ENCODE measurements at places on chromosomes 2 and 18.

DNA sequence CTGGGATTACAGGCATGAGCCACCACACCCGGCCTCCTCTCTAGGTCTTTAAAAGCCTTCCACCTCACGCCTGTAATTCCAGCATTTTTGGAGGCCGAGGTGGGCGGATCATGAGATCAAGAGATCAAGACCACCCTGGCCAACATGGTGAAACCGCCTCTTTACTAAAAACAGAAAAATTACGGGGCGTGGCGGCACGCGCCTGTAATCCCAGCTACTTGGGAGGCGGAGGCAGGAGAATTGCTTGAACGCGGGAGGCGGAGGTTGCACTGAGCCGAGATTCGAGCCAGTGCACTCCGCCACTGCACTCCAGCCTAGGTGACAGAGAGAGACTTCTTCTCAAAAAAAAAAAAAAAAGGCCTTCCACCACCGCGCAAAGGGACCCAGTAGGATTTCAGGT lies 1.3 kb upstream of the FAM117B start:
- DNase-seq, result no peak

- DNase-seq, result no peak
Observed at GRCh38 chr2:216328347-216328746, 43.9 kb downstream of the MARCHF4 start.

DNA sequence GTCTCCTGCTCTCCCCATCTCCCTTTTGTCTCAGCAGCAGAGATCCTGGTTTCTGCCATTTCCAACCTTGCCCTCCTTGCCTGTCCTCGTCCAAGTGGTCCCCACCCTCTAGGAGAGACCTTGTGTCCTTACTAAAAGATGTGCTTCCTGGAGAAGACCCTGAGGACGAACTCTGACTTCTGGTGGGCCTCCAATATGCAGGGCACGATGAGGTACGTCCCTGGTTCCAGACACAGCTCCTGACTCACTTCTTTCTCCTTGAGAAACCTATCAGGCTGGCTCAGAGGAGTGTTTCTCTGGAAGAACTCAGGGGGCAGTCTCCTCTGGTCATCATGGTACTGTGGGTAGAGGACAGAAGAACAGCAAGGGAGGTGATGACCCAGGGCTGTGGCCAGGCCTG lies 28.2 kb downstream of the CAPN14 start:
- DNase-seq, result no peak

- no peak for DNase-seq
Observed at GRCh38 chr2:197158591-197159550, 151.7 kb downstream of the ANKRD44 start.

GRCh38 chr18:79877163-79878091 lies 74.0 kb downstream of the SLC66A2 start:
- no peak for DNase-seq

DNA sequence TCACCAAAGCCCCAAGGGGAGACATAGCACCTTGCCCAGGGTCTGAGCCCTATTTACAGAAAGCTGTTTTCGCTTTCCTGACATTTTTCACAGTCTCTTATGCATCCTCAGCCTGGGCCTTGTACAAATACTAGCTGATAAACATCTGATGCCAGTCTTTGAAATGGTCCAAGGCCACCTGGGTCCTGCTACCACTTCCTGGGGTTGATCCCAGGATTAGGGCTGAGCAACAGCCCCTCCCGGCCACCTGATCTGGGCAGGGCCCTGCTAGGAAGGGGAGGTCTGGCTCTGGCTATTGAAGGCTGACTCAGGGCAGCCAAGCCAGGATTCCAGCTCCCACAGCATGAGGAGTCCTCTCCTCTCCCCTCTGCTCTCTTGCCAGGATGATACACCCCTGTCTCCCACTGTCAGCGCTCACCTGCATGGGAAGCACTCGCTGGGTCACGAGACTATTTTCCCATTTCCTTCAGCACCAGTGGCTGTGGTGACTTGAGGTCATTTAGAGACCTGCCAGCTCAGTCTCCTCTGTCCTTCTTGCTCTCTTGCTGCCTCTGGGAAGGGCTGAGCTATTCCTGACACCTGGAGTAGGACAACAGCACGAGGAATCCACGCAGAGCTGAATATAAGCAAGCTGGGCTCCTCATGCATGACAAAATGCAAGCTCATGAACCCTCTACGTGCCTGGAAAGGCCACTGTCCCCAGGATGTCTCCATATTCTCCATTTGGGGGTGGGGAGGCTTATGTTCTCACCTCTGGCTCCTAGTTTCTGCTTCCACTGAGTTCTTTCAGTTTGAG lies 53.0 kb upstream of the LGALSL start:
- DNase-seq, result no peak

GRCh38 chr2:190216829-190217228 lies 102.8 kb downstream of the HIBCH start:
- no peak for DNase-seq

GRCh38 chr2:237872178-237872887 lies 12.9 kb downstream of the RAMP1 start:
- no peak for DNase-seq

GRCh38 chr2:128714851-128715312 lies 396.2 kb upstream of the HS6ST1 start:
- no peak for DNase-seq

DNA sequence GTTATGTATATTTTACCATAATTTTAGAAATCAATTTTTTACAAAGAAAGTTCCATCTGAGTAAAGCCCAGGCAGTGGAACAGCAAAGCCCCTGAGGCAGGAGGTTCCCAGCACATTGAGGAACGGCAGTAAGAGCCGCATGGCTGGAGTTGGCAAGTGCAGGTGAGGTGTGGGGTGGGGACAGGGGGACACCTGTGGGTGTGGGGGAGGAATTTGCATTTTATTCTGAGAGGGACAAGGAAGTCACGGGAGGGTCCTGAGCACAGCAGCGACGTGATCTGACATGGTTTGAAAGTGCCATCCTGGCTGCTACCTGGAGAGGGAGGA lies 16.1 kb upstream of the ADI1 start:
- DNase-seq, result no peak

DNA sequence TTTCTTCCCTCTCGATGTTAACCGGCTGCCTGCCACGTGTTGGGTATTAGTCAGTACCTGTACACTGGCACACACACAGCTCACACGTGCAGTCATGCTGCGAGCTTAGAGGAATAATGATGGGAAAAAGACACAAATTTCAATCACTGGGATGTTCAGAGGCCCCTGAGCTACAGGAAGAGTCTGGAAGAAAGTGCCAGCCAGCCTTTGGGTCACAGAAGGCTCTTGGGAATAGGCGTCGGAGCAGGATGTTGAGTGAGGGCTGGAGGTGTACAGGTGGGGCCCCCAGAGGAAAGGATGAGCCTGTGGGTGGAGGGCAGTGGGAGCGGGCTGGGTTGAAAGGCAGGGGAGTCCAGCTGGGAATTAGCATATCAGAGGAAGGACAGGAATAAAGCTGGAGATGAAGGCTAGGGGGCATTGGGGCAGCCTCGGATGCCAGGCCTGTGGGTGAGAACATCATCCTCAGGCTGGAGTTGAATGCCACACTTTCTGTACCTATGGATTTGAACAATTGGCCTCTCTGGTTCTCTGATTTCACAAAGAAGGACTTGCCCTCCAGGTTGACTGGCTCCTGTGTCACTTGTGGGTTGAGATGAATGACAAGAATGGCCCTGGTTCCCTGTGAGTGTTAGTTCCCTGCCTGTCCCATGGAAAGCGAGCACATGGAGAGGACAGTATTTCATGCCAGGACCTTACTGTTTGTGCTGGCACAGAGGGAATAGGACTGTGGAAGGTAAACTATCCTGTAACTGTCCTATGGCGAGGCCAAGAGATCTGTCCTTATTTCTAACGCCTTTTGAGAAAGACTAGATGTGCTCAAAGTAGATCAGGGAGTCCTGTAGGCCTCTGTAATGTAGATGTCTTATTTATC lies 40.6 kb downstream of the GREB1 start:
- DNase-seq, result no peak

DNA sequence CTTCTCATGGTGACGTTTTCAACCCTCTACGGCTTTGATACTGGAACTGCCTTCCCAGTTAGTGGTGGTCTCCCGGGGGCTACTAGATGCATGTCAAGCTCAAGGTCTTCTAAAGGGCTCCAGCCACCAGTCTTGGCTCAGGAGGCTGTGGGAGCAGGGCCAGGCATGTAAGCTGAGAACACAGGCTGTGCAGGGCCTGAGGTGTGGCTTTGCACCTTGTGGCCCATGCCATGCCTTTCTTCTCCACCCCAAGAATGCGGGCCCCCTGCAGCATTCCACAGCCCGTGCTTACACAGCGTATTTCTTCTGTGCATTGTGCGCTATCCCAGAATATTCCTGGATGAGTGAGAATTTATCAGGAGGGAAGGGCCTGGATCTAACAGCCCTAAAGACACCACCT lies 144.9 kb downstream of the SEPTIN10 start:
- DNase-seq, result no peak

DNA sequence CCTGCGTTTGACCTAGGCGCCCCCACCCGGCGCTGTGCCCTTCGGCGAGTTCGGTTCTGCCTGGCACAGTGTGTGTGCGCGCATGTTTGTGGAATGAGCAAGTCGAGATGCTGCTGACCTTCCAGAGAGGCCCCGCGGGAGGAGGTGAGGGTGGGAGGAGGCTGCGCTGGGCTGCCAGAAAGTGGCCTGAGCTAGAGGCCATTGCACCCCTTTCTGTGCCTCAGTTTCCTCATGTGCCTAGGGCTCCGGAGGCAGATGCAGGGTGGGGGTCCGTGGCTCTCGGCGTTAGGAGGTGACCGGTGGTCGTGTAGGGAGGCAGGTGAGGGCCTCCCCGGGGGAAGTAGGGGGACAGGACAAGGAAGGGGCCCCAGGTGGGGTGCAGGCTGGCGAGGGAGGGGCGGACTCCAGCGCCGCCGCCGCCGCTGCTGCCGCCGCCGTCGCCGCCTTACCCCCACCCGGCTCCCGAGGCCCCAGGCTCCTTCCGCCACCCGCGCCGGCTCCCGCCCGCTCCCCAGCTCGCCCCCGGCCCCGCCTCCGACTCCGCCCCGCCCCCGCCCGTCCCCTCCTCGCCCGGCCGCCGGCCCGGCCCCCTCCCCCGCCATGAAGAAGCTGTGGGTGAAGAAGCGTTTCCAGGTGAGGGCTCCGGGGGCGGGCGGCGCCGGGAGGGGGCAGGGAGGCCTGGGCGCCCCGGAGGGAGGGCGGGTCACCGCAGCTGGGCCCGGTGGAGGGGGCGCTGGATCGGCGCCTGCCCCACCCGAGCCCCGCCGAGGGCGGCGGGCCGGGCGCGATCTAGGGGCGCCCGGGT lies 7.0 kb downstream of the SPEG start:
- no peak for DNase-seq

DNA sequence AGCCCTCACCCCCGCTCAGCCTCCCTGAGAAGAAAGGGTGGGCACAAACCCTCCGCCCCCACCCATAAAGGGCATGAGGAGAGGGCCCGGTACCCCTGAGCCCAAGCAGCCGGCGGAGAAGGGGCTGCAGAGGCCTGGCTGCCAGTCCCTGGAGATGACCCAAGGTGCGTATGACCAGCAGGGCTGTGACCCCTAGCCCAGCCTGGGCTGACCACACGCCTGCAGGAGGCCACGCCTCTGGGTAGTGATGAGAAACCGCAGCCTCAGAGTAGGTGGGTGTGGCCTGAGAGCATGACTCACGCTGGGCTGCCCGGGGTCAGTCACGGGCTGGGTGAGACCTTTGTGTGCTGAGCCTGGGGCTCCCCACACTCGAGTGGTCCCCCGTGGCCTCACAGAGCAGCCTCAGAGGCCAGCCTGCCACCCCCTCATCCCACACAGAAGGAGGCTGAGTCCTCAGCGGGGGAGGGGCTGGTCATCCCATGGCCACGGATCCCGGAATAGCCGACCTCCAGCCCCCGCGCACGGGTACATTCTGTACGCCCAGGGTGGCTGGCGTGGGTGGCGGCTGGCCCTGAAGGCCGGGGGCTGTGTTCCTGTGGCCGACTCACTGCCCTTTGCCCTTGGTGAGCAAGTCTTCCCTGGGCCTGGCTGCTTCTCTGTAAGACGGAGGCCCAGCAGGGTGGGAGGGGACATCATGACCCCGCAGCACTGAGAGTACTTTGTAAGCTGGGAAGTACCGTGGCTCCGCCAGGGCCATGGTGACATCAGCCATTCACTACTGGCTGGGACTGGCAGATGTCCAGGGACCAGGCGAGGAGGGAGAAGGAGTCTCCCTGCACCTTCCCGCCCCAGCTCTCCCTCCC lies 110.8 kb upstream of the OTOS start:
- no peak for DNase-seq

- no peak for DNase-seq
Observed at GRCh38 chr18:79642626-79643025, 37.0 kb upstream of the CTDP1 start.

DNA sequence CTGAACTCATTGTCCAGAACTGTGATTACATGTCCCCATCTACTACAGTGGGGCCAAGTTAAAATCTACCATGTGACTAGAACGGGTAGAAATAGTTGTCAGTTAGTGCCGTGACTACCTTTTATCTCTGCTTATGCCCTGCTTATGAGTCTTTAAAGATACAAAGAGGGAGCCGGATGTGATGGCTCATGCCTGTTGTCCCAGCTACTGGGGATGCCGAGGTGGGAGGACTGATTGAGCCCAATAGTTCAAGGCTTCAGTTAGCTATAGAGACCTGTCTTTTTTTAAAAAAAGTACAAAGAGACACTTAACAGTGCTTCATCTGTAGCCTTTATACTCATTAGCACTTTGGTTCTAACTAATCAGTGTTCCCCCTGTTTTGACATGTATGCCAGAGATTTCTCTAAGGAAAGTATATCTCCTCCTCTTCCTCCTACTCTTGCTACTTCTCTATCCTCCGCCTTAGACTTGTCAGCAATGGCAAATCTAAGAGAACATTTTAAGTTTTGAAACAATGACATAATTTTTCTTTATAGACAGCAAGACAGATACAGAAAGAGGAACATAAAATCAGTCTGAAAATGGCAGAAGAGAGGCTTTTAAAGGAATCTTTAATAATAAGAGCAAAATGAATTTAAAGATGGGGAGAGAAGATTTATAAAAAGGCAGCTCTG lies 45.0 kb downstream of the NBEAL1 start:
- DNase-seq, result no peak

GRCh38 chr2:100252811-100253698 lies 69.2 kb downstream of the LONRF2 start:
- DNase-seq, result no peak

DNA sequence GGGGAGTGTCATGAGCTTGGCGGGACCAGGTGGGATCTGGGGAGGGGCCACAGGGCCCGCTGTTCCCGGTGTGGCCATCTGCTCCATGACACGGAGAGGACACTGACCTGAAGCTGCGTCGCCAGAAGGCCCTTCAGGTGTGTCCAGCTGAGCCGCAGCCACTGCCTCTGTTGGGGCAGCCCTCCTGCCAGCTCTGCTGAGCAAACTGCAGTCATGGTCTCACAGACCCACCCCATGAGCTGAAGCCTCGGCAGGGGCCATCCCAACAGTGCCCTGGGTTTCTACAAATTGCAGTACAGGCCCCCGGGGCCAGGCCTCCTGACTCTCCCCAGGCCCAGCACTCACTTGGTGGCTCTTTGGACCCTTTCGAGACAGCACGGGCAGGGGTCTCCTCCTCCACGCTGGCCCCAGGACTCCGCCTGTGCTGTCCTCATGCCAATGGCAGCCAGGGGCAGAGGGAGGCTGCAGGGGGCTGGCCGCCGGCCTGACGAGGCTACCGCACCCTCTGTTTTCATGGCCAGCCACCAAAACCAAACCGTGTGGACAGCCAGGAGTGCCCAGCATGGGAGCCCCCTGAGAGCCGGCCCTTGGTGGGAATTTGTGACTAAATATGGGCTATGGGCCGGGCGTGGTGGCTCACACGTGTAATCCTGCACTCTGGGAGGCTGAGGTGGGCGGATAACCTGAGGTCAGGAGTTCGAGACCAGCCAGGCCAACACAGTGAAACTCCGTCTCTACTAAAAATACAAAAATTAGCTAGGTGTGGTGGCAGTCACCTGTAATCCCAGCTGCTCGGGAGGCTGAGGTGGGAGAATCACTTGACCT lies 175.2 kb upstream of the SALL3 start:
- DNase-seq, result no peak

- DNase-seq, result no peak
Observed at GRCh38 chr2:101267671-101268656, 15.3 kb downstream of the CNOT11 start.
